ENCODE measurements at places on chromosomes 3 and 15. TPM values are rescaled to one million over a fixed set of nuclear protein-coding genes. Genes with fewer than 3 reads are reported as not detected.

- DNase-seq, result no peak
Observed at GRCh38 chr3:134867277-134867676, 72.2 kb downstream of the EPHB1 start.

- no peak for DNase-seq
Observed at GRCh38 chr3:128814519-128815317, 64.7 kb upstream of the ACAD9 start.

DNA sequence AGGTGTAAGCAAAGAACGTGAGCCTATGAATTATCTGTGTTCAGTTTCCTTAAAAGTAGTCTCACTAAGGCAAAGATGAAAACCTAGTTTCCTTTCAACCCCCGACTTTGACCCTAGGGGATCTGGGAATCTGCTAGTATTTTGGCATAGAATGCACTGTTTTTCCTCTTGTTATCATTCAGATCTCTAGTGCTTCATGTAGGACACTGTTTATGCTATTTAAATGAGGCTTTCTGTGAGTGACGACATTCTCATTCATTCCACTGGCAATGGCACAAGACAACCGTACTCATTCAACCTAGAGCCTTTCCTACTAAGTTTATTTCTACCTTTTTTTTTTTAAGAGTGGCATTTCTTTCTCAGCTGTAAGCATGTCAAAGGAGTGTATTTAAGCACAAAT, 67.0 kb downstream of the CHAC1 start:
- no peak for DNase-seq

- no peak for DNase-seq
Observed at GRCh38 chr3:55180161-55180560, 252.3 kb upstream of the LRTM1 start.

DNA sequence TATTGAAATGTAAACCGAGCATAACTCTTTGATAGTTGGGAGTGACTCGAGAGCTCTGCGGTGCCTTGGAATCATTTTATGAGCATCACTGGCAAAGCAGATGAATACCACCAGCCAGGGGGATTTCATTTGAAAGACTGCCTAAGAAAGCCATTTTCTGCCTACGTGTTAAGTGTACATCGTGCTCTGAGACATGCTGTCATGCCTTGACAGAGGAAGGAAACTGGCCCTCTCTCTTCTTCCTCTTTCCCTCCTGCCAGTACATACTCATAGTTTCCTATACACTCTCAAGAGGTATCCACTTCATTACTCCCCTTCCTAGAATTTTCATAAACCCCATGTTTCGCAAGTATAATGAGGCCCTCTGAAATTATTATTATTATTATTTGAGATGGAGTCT, 8.8 kb downstream of the BCL2A1 start:
- no peak for DNase-seq

GRCh38 chr3:102483556-102483955, 48.7 kb downstream of the ZPLD1 start:
- no peak for DNase-seq

GRCh38 chr3:160758929-160759577, 3.0 kb downstream of the PPM1L start:
- DNase-seq, result no peak

- no peak for DNase-seq
Observed at GRCh38 chr3:90056281-90057032, 949.0 kb downstream of the EPHA3 start.

DNA sequence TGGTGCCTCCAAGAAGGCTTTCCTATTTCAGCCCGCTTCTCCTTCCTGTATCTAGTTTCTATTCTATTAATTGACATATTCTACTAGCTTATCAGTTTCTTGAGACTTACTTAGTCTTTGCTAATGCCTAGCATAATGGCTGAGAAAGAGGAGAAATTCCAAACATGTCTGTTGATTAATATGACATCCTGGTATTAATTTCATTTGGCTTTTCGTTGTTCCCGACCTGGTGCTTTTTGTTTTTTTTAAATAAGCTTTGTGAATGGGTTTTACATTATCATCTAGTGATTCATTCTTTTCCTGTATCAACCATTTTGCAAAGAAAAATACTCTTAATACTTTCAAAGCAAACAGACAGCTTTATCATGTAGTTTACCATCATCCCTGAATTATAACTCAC, 13.1 kb downstream of the WDR53 start:
- DNase-seq, result no peak

- no peak for DNase-seq
Observed at GRCh38 chr3:115930168-115930567, 306.9 kb downstream of the GAP43 start.

GRCh38 chr15:64310036-64310435, 45.9 kb downstream of the CSNK1G1 start:
- no peak for DNase-seq

DNA sequence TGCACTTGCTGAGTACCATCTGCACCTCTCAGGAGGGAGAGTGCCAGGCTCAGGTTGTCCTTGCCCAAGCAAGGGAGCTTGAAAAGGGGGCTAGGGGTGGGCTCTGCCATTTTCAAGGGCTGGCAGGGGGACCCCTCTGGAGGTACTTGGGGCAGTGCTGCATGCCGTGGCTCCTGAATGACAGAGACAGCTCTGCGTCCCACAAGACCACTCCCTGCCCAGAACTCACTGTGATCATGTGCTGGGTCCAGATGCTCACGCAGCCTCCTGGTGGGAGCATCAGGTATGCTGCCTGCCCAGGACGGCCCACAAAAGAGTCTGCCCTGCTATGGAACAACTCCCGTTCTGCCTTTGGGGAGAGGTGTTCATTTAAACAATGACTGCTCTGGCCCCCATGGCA, 165.2 kb downstream of the GOLGA6L4 start:
- no peak for DNase-seq

DNA sequence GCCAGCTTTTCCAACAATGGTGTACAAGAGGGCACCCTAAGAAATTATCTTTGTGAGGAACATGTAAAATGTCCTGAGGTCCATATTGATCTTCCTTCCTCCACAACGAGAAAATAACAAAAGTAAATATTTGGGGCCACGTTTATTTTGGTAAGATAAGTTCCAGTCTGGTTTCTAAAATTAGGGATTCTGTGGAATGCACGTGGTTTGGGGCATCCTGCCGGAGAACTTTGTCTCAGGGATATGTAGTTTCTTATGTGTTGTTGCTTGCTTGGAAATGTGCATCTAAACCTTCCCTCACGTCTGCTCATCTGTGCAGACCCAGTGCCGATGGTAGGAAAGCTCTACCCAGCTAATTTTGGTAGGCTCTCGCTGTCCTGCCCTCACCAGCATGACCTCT, 62.8 kb downstream of the CTDSPL start:
- DNase-seq, result no peak

The CX3CR1 gene
- 0.32 TPM for total RNA-seq

The SERPINI2 gene
- 1.6 TPM for total RNA-seq

The GHSR gene
- total RNA-seq, result not detected

The FBXW12 gene
- total RNA-seq, result not detected

The GABRR3 gene
- total RNA-seq, result not detected

Data from breast epithelium (tissue), 4 donors.